Activated naive CD4-positive, alpha-beta T cell (primary cell): ENCODE measurements at places on chromosomes 7 and 10.

DNA sequence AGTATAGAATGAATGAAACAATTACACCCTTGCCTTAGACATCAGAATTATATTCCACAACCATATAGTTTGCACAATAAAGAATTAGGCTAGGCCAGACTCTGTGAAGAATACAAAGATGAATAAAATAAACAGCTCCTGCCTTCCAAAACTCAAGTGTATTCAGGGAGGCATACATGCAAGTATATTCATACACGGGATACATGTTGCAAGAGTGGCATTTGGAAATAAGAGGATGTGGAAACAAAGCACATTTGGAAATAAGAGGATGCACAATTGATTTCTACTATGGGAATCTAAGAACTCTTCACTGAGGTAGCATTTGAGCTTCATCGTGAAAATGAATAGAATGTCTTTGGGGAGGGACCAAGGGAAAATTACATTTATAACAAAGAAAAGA, 27.0 kb upstream of the TMEM26 start:
- no peak for DNase-seq

- DNase-seq: no peak
These were observed 90.4 kb upstream of the TNS3 start for GRCh38 chr7:47672271-47672791.

DNA sequence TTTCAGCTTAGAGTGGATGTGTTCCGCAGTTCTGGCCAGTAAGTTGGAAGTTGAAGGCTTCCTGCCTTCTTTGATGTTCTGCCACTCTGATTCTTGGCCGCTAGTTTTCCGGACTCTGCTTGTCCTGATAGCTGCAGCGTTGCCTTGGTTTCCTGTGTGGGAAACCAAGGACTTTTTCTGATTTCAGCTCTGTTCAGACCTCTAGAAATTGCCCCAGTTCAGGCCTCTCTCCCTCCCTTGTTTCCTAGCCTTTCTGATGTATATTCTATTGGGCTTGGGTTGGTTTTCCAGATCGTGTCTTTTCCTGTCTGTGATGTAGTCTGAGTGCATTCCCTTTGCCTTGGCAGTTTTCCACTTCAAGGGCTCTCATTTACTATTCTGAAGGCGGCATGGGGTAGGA, 318.7 kb downstream of the BBS9 start:
- DNase-seq: no peak

GRCh38 chr7:114085313-114085591, 166.4 kb upstream of the PPP1R3A start:
- no peak for DNase-seq

DNA sequence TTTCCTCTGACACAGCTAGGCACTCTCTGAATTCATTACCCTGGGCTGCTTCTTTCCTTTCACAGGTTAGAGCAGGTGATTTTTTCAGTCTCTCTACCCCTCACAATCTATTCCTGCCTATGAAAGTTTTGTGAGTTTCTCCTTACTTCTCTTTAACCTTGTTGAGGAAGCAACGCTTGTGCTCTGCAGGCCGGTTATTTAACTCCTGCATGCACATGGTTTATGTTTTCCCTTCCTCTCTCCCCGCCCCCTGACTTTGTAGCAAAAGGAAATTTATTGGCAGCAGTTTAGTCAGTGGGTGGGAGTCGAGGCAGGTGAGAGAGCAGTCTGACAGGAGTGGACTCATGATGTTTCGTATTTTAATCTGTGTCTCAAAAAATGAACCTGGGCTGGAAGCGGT, 91.9 kb downstream of the CELF2 start:
- no peak for DNase-seq

DNA sequence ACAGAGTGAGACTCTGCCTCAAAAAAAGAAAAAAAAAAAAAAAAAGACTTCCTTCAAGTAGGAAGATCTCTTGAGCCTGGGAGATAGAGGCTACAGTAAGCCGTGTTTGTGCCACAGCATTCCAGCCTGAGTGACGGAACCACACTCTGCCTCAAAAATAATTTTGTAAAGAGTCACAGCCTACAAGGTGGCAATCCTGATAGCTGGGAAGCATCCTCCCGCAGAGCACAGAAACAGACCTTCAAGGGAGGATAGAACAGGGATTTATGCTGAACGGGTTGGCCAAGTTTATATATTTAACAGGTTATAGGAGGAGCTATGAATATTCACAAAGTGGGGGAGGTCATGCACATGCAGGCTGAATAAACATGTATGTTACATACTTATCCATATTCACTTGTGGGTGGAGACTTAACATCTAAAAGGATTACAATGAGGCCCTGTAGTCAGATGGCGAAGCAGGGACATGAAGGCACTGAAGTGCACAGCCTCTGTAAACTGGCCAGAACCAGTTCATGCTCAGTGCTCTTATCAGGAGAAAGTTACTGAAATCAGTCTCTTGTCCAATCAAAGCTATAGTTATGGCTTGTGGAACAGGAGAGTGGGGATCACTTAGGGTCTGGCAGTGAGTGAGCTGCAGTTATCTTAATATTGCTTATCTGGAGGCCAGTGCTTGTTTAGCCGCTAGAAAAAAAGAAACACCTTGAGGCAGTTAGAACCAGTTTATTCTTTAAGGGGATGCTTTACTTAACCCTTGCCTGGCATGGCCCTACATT, 6.8 kb downstream of the LMBR1 start:
- no peak for DNase-seq

DNA sequence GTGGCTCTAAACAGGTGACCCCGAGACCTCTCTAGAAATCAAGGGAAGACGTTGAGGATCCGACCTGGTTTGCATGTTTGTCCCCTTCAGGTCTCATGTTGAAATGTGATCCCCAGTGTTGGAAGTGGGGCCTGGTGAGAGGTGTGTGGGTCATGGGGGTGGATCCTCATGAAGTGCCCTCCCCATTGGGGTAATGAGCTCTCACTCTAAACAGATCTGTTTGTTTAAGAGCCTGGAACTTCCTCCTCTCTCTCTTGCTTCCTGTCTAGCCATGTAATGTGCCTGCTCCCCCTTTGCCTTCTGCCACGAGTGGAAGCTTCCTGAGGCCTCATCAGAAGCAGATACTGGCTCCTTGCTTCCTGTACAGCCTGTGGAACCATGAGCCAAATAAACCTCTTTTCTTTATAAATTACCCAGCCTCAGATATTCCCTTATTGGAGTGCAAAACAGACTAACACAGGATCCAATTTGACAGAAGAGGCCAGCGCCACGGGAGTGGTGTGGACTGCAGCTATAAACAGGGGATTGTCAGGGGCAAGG, 10.8 kb upstream of the POLM start:
- no peak for DNase-seq

GRCh38 chr7:1413936-1414639, 45.2 kb downstream of the MICALL2 start:
- DNase-seq: no peak

- no peak for DNase-seq
These were observed 60.7 kb upstream of the CCDC6 start for GRCh38 chr10:59967079-59967478.

- no peak for DNase-seq
These were observed 8.4 kb upstream of the PANK1 start for GRCh38 chr10:89653410-89653869.

- no peak for DNase-seq
These were observed 1.1 kb downstream of the ACTR1A start for GRCh38 chr10:102501201-102502028.

GRCh38 chr7:89104748-89105685, 309.5 kb upstream of the TEX47 start:
- DNase-seq: no peak

- no peak for DNase-seq
These were observed 18.1 kb downstream of the LRMDA start for GRCh38 chr10:75449382-75450074.

DNA sequence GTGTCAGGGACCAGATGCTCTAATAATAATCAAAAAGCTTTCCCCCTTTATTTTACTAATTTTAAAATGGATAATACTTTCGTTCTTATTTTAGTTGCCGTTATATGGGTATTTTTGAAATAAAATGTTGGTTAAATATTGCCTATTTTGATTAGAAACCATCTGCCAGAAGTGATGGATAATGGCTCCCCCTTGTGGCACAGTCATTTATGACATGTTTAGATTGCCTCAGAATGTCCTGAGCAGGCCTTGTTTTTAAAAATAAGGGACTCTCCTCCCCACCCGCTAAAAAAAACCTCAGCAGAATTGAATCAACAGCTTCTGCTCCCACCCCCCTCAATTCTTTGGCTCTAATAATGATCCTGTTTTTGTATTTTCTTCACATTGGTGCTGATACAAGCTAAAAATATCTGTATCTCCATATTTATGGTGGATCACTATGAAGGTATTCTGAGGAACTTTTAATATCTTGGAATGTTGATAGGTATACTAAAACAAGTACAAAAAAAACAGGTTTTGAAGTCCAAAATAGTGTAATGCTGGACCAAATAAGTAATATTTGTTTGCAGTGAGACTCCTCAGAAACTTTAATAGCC, 38.8 kb downstream of the TMEM60 start:
- DNase-seq: no peak

DNA sequence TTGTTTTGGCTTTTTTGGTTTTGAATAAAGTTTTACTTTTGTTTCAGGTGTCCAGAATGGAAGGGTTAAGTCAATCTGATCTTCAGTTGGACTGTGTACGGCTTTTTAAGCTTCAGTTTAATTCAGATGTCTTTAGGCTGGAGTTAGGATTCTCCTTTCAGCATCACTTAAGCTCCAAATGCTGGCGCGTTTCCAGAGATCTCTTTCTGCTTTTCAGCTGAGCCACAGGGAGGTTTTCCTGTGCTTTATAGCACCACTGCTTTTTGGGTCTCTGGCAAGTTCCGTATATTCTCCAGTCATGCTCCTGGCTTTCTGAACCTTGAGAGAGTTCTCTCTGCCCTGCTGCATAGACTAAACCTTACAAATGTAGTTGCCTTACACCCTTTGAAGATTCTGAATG, 60.0 kb downstream of the VTI1A start:
- DNase-seq: no peak

GRCh38 chr10:102738692-102739121, 5.0 kb upstream of the WBP1L start:
- no peak for DNase-seq

DNA sequence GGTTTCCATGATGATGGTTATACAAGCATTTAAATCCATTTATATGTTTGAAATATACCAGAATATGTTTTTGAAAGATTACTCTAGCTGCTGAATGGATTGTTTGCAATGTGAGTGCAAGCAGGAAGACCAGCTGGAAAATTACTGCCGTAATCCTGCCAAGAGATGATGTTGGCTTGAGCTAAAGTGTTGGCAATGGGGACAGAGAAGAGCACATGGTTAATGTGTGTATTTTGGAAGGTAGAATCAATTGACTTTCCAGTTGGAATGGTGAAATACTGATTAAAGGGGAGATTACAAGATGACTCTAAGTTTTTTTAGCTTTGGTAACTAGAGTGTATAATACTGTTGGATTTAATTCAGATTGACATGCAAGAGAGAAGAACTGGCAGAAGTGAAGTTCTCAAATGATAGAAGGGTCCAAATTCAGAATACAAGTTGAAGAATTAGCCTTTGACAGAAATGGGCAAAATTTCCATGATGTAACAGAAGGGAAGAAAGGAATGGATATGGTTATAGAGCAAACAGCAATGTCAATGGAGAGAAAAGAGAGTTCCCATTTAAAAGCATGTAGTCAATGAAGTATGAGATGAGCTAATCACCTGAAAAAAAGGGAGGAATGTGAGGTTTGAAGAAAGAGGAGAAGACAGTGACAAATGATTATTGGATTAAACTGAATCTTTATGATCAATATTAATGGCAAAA, 422.0 kb downstream of the CDC14C start:
- DNase-seq: no peak

DNA sequence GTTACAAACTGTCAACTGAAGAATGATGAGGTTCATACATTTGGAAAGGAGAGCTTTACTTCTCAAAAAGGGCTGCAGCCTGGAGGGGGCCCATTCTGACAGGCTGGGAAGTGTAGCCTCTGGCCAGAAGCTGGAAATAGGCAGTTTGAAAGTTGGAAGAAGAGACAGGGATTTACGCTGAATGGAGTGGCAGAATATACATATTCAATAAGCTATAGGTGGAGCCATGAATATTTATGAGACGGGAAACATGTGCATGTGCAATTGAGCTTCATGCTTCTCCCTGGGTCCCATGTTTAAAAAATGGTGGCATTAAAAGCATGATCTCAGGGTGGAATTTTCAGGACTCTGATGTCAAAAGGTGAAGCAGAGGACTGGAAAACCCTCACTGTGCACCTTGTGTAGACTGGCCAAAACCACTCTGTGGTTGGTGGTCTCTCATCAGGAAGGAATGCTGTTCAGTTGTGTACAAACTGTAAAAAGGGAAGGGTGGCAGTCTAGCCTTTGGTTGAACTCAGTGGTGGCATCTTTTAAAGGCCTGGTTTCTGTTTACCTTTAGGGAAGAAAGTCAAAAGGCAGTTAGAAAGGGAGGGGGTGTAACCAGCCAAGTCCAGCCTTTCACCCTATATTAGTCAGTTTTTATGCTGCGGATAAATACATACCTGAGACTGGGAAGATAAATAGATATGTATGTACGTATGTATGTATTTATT, 7.2 kb upstream of the ACTR3B start:
- DNase-seq: no peak

DNA sequence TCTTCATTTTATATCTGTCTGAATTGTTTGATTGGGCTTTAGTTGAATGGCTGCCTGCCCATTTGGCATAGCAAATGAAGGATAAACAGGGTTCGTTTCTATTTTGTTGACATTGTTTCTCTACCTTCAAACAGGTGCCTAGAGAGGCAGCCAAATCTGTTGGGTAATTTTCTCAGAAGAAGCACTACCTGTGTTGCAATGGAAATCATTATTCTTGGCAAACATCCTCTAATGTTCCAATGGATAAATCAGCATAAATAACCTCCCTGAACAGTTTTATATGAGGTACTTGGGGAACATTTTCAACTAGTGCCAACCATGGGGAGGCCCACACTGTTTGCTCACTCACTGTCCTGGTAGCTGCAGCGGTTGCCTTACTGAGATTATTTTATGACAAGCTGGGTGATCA, 64.4 kb upstream of the PLPP4 start:
- DNase-seq: no peak

DNA sequence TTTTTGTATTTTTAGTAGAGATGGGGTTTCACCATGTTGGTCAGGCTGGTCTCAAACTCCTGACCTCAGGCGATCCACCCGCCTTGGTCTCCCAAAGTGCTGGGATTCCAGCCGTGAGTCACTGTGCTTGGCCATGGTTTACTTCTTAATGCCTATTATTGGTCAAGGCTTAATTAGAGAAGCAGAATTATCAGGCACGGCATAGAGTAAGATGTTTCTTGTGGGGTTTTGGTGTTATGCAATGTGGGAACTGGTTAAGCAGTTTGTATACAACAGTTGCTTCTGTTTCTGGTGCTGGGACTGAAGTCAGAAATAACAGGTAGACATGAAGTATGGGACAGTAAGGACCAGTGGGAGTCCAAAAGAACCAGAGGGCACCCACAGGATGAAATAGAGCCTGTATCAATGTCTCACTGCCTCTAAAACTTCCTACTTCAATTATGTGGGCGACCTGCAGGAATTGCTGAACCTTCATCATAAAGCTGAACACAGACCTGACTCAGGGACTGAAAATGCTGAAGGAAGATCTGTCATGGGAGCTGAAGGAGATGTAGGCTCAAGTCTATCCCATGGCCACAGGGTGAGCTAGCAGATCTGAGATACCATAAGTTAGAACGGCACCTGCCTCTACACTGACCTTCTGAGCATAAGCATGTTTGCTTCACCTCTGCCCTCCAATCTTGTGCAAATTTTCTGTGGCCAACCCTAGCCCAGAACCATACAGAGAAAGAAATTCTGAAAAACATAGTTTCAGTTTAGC, 38.3 kb upstream of the VCL start:
- DNase-seq: no peak
